Stimulated activated CD8-positive, alpha-beta memory T cell treated with anti-CD3 and anti-CD28 coated beads, Interleukin-4, amount 100 ng/mL, for 48 hours (primary cell): ENCODE measurements at places on chromosomes 7 and 10.

DNA sequence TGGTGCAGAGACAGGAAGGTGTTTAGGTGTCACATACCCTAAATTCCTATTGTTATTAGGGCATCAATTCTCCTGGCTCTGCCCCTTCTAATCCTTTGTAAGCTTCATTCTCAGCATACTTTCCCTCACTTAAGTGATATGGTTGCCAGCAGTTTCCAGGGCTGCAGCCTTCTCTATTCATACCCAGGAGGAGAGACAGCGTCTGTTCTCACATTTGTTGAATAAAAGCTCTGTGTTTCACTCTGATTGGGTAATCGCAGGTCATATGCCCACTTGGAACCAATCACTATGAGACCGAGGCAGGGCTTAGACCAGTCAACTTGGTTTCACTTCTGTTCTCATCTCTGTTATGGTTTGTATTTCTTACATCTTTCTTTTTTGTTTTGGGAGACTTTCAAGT is 109.6 kb upstream of the MTPN start:
- DNase-seq = no peak

- no peak for DNase-seq
Measured at GRCh38 chr7:14767716-14768425, 134.7 kb downstream of the DGKB start.

DNA sequence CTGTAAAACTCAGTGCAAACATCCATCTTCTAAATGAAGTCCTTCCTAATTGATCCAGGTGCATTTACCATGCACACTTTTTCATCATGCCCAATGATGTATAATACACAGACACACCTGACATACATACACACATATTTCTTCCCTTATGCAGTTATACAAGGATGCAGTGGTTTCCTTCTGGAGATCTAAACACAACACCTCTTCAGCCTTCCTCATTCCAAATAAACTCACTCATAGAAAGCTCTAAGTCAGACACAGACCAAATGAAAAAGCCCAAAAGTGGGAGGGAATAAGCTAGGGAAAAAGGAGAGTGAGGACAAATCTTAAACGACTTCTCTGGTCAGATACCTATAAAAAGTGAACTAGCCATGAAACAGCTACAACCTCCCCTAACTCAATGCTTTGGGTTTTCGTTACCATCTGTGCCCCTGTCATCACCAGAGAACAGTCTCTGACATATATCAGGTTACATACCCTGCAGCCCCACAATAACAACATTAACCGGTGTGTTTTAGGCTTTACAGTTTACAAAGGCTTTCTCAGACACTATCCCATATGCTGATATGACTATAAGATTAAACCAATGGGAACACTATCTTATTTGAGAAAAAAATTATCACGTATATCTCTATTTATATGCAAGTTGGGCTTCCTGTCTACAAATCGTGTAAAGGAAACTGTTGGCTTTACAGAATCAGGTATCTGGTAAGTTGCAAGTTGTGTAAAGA is 675.2 kb downstream of the PHTF2 start:
- DNase-seq = no peak

DNA sequence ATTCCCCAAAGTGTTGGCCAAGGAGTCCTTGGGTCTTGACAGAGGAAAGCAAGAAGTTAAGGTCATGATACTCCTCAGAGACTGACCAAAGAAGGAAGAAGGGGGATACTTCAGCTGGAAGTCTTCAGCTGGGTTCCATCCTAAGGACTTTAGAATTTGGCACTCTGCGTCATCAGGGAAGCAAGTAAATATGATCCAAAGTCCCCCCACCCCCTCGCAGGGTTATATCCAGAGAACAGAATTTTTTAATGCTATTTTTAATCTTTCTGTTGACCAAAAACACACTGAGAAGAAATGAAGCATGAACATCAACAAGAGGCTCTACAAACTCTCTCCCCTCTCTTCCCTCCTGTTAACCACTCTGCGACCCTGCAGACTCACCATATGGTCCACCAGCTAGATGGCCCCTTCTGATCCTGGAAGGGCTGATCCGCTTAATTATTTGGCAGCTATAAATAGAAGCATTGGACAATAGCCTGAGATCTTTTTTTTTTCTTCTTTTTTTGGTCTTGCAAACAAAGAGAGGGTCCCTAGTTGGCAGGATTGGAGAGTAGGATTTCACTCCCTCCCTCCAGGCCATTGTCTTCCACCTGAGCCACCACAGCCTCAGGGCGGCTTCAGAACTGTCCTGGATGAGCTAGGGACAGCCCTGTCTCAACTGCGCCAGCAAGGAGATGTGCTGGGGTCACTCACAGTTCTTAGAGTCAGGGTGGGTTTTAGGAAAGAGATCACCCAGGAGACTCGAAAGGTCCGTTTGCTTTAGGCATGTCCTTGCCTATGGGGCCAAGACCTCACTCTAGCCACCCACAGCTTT is 196.0 kb downstream of the KCNMA1 start:
- DNase-seq = no peak

DNA sequence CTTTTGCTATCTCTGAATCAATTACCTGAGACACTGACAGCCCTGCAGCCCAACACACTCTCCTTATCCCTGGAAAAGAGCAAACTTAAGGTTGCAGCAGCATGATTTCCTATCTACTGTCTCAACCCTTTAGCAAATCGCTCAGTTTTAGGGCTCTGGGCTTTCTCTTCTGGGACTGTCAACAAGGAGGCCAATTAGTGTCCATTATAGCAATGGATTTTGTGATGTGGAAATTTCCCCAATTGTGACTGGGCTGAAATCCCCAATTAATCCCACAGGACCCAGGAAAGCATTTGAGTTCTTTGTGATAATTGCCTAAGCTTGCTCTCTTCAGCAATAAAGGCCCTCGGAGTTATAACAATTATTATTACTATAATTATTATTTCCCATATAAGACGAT is 197.0 kb downstream of the ZNF438 start:
- DNase-seq = no peak

DNA sequence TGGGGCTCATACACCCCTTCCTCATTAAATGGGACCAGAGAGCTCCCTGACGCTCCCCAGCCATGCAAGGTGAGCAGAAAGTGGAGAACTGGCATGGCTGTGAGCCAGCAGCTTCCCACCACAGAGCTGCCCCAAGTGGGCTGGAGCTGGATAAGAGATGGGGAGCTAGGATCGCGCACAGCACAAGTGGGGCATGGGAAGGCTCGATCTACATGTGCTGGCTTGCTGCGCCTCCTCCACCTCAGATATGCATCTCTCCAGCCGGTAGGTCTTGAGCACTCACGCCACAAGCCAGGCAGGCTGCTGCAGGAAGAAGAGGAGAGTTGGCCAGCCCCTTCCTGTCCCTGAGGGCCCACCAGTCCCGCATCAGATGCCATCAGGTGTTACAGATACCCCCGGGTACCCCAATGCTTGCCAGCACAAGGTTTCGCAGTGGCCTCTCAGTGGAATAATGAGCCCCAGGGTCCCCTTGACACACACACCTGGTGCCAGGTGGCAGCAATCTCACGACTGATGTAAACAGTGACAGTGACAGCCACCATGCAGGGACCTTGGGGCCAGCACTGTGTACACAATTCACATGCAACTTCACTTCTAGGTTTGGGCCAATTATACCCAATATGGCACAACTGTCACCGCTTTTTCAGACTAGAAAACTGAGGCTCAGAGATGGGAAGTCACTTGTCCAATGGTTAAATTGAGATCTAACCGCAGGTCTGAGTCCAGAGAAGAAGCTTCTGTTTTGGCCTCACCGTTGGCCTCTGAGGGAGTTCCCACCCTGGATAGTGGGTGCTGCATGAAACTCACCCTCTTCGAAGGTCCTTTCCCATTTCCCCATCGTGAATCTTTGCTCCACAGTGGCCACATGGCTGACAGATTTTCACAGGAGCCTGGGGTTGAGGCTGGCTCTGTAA is 79.3 kb downstream of the OAT start:
- no peak for DNase-seq

DNA sequence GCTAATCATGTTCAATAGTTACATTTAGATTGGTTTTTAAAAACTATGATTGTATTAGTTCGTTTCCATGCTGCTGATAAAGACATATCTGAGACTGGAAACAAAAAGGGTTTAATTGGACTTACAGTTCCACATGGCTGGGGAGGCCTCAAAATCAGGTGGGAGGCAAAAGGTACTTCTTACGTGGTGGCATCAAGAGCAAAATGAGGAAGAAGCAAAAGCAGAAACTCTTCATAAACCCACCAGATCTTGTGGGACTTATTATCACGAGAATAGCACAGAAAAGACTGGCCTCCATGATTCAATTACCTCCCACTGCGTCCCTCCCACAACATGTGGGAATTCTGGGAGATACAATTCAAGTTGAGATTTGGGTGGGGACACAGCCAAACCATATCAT is 34.1 kb upstream of the CC2D2B start:
- DNase-seq = no peak

DNA sequence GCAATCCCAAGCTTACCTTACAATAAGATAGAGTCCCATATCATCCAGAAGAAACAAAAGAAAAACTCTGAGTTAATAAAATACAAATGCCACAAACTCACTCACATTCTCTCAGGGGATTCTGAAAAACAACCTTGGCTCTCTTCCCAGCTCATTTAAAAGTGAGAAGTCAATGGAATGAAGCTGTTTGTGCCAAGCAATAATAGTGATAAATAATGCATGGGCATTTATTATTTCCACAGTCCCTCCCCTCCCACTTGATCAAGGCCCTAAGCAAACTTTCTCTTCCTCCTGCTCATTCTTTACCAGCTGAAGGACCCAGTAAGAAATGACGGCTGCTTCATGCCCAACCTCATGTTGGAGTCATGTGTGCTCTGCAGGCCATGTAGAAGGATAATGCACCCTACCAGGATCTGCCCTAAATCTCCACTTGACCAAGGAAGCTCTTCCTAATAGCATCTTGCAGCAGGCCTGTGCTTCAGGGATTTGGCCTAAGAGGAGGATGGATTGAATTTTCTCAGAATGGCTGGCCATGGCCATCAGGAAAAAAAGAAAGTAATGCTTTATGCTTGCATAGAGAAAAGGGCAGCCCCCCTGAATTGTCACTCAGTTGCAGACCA is 451.3 kb downstream of the GPAM start:
- no peak for DNase-seq

GRCh38 chr7:48710995-48711394 is 213.4 kb upstream of the CDC14C start:
- DNase-seq = no peak

DNA sequence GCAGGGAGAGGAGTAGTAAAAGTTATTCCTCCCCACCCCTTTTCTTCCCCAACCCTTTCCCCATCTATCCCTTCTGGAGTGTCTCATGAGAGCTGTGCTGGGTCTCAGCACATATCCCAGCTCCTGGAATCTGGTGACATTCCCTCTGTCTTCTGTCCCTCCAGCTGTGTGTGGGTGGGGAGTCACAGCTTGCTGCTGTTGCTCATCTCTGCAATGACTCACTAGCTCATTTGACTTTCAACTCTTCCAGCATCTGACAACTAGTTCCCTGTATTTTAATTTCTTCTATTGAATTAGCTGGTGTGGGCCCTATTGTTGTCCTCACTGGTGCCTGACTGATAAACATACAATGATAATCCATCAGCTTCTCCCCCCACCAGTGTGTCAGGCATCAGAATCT is 198.9 kb upstream of the AUTS2 start:
- DNase-seq = no peak

DNA sequence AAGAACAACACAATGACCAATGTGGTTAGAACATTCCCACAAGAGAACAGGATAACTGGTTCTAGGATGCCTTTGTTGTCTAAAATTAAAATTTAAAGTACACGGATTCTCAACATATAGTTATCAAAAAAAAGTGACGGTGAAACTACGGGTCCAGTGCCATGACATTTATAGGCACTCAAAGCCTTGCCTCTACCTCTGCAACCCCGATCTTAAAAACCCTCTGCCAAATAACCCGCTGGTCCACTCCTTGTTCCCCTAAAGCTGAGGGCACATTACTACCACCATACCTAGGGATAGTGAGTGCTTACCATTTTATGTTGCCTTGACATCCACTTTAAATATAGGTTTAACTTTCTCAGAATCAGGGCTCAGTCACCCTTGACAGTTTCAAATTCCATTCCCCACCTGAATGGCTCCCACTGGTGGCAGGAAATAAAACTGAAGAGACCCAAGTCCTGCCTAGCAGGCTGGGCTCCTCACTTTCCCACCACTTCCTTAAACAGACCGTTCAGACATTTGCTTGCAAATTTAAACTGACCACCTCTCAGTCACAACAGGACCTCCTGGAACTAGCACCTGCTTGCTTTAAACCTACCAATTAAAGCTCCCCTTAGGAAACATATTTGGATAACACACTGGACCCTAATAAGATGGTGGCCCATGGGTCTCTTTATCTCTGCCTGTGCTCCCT is 169.9 kb upstream of the ASAH2 start:
- peak; percentile 44 for DNase-seq

- no peak for DNase-seq
Measured at GRCh38 chr7:111516612-111517011, 45.7 kb downstream of the IMMP2L start.

GRCh38 chr10:14126697-14127440 is 203.9 kb downstream of the FRMD4A start:
- no peak for DNase-seq

DNA sequence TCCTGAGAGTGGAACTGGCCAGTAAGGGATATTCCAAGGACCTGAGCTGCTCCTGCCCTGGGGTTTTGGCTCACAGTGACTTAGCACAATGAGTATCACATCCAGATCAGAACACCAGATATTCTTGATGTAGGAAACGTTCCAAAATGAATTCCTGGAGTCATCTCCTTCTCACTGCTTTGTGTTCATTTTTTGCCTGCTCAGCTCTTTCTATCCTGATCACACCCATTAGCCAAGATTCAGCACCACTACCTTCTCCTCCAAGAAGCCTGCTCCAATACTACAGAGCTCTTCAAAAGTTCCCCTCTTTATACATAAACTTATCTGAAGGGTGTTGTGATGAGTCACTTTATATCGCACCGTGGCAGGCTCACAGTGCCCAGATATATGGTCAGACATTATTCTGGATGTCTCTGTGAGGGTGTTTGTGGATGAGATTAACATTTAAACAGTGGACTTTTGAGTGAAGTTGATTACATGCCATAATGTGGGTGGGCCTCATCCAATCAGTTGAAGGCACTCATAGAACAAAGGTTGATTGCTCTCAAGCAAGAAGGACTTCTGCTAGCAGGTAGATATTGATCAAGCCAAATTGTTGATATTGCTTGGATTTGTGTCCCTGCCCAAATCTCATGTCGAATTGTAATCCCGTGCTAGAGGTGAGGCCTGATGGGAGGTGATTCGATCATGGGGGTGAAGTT is 1155.2 kb upstream of the AUTS2 start:
- DNase-seq = no peak

GRCh38 chr10:34979938-34980337 is 110.2 kb downstream of the CUL2 start:
- no peak for DNase-seq

- DNase-seq = no peak
Measured at GRCh38 chr10:118508863-118509262, 86.6 kb downstream of the PRLHR start.

DNA sequence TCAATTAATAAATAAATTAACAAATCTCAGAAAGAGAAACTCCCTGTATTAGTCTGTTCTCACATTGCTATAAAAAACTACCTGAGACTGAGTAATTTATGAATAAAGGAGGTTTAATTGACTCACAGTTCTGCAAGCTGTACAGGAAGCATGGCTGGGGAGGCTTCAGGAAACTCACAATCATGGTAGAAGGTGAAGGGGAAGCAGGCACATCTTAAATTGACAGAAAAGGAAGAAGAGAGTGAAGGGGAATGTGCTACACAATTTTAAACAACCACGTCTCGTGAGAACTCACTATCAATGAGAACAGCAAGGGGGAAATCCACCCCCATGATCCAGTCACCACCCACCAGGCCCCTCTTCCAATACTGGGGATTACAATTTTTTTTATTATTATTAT is 358.3 kb upstream of the KIAA1217 start:
- DNase-seq = no peak
